Smooth muscle cell of trachea (primary cell): ENCODE measurements at places on chromosomes 11 and 22. TPM values are rescaled to one million over a fixed set of nuclear protein-coding genes. Genes with fewer than 3 reads are reported as not detected.

Gene KIRREL3
- 1.6 and 5.1 TPM in 2 replicates for total RNA-seq

Gene TMEM123
- 95.8 and 112 TPM in 2 replicates for total RNA-seq

Gene P2RY2
- not detected in 2 replicates for total RNA-seq

Gene TSGA10IP
- total RNA-seq: 0.33 TPM in 1 of 2 replicates, not detected in the other

Gene TOB2
- 23.7 and 49.0 TPM in 2 replicates for total RNA-seq

Gene SYTL2
- 52.8 and 91.6 TPM in 2 replicates for total RNA-seq

Gene MPEG1
- total RNA-seq: not detected in 2 replicates
